ENCODE measurements at places on chromosomes 11 and 22.
A peak's percentile ranks its signal among the peaks of the same experiment; 100 is the strongest.

DNA sequence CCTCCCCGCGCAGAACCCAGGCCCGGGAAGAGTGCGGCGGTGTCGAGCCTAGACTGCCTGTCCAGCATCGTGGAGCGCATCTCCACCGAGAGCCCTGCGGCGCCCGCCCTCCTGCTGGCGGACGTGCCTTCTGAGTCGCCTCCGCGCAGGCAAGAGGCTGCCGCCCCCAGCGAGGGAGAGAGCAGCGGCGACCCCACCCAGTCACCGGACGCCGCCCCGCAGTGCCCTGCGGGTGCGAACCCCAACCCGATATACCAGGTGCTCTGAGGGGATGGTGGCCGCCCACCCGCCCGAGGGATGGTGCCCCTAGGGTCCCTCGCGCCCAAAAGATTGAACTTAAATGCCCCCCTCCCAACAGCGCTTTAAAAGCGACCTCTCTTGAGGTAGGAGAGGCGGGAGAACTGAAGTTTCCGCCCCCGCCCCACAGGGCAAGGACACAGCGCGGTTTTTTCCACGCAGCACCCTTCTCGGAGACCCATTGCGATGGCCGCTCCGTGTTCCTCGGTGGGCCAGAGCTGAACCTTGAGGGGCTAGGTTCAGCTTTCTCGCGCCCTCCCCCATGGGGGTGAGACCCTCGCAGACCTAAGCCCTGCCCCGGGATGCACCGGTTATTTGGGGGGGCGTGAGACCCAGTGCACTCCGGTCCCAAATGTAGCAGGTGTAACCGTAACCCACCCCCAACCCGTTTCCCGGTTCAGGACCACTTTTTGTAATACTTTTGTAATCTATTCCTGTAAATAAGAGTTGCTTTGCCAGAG lies 2.0 kb downstream of the MYOD1 start:
- H3K27ac ChIP-seq = no peak overlapping the region
- no peak overlapping the region for H3K4me3 ChIP-seq
- H3K4me1 ChIP-seq = no peaks in the 10 kb centered on the region

GRCh38 chr11:94897330-94897768 lies 76.0 kb downstream of the CWC15 start:
- peaks cover 9% of the 10 kb centered on the region for H3K27me3 ChIP-seq
- H3K4me1 ChIP-seq = no peaks in the 10 kb centered on the region
- H3K27ac ChIP-seq = no peak overlapping the region
- H3K4me3 ChIP-seq = no peak overlapping the region
- H3K36me3 ChIP-seq = no peaks in the 10 kb centered on the region

DNA sequence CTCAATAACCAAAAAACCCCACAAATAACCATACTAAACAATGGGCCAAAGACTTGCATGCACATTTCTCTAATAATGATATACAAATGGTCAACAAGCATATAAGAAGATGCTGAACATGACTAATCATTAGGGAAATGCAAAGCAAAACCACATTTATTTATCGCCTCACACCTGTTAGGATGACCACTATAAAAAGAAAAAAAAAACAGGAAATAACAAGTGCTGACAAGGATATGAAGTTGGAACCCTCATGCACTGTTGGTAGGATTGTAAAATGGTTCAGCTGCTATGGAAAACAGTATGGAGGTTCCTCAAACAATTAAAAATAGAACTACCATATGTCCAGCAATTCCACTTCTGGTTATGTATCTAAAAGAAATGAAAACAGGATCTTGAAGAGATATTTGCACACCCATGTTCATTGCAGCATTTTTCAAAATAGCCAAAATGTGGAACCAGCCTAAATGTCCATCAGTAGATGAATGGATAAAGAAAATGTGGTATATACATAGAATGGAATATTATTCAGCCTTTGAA lies 66.2 kb downstream of the AMBRA1 start:
- peaks cover 25% of the 10 kb centered on the region for H3K4me1 ChIP-seq
- no peak overlapping the region for H3K4me3 ChIP-seq
- ATAC-seq = no peak
- no peaks in the 10 kb centered on the region for H3K27me3 ChIP-seq

DNA sequence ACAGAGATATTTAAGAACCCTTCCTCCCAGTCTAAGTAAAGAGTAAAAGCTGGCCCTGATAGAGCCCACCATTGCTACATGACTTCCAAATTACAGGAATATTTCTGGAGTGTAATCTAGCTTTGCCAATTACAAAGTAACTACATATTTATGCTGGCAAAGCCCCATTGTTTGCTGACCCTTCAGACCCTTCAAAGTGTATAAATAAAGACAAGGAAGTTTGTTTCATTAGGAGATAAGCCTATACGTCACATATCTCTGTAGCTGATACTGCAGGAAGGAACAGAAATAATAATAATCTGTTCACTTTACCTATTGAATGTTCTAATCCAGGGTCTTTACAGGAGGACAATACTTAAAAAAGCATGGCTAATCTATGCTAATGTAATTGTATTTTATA lies 375.1 kb downstream of the SOX6 start:
- no peaks in the 10 kb centered on the region for H3K27me3 ChIP-seq
- H3K4me1 ChIP-seq = no peaks in the 10 kb centered on the region
- no peak for ATAC-seq
- H3K27ac ChIP-seq = no peak overlapping the region
- no peaks in the 10 kb centered on the region for H3K36me3 ChIP-seq

DNA sequence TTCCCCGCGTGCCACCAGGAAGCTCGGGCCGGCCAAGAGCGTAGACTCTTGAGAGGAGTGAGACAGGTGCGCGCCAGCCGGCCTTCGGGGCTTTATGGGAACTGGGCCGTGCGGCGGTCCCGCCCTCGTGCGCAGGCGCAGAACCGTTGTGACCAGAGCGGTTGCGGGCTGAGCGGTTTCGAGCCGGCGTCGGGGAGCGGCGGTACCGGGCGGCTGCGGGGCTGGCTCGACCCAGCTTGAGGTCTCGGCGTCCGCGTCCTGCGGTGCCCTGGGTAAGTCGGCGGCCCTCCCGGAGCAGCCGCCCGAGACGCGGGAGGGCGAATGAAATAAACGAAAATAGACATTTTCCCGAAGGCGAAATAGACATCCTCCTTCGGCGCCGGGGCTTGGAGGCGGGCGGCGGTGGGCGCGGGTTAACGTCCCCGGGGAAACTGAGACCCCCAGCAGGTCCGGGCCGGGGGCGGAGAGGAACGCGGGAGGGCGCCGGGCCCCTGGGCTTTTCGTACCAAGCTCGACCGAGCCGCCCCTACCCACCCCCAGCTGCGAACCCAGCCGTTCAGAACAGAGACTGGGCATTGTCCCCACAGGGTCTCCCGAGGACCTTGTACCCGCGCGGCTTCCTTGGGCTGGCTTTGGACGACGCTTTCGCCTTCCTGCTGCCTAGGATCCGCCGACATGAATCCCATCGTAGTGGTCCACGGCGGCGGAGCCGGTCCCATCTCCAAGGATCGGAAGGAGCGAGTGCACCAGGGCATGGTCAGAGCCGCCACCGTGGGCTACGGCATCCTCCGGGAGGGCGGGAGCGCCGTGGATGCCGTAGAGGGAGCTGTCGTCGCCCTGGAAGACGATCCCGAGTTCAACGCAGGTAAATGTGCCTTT lies at the start of gene ASRGL1:
Gene ASRGL1, plus strand, starts transcription at position 146 of the 879 bp plus-strand sequence. Its CDS starts 530 bp downstream, at position 676.
- H3K27ac ChIP-seq = peak within 1 kb of the TSS; percentile 51
- peak; percentile 87 for ATAC-seq
- H3K27me3 ChIP-seq = peaks cover 26% of the 10 kb centered on the region
- H3K4me3 ChIP-seq = peak within 1 kb of the TSS; percentile 81
- no peaks in the 10 kb centered on the region for H3K36me3 ChIP-seq
- H3K4me1 ChIP-seq = no peaks in the 10 kb centered on the region

DNA sequence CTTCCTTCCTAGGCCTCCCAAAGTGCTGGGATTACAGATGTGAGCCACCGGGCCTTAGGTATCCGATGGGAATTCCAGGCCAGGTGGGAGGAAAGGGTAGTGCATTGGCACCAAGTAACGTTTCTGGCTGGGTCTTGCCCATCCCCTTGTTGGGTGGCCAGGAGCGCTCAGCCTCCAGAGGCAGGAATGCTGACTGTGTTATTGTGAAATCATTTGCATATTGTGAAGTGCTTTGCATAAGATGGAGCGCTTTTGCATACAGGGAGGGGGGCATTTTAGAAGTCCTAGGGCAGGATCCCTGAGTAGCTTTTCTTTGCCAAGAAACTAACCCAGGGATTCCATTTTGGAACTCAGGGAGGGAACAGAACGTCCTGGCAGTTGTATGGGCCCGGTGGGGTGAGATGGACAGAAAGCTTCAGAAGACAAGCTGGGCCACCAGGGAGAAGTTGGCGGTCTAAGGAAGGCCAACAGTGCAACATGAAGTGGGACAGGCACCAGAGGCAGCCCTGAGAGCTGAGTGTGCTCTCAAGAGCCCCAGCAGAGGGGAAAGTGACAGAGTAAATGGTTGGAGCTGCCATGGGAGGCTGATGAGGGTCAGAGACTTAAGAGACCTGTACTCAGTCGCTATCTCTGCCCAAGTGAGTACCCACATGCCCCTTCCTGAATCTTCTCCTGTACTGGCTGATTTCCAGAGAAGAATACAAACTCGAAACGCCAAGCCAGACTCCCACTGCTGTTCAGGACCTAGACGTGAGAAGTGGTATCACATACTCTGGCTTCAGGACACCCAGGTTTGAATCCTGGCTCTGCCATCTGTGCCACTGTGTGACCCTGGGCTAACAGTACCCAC lies 1.3 kb upstream of the SLC39A13 start:
- H3K27ac ChIP-seq = peak overlapping the region; percentile 95
- no peaks in the 10 kb centered on the region for H3K27me3 ChIP-seq
- no peaks in the 10 kb centered on the region for H3K36me3 ChIP-seq
- no peak for ATAC-seq
- peak overlapping the region; percentile 92 for H3K4me3 ChIP-seq
- peaks cover 8% of the 10 kb centered on the region for H3K4me1 ChIP-seq

DNA sequence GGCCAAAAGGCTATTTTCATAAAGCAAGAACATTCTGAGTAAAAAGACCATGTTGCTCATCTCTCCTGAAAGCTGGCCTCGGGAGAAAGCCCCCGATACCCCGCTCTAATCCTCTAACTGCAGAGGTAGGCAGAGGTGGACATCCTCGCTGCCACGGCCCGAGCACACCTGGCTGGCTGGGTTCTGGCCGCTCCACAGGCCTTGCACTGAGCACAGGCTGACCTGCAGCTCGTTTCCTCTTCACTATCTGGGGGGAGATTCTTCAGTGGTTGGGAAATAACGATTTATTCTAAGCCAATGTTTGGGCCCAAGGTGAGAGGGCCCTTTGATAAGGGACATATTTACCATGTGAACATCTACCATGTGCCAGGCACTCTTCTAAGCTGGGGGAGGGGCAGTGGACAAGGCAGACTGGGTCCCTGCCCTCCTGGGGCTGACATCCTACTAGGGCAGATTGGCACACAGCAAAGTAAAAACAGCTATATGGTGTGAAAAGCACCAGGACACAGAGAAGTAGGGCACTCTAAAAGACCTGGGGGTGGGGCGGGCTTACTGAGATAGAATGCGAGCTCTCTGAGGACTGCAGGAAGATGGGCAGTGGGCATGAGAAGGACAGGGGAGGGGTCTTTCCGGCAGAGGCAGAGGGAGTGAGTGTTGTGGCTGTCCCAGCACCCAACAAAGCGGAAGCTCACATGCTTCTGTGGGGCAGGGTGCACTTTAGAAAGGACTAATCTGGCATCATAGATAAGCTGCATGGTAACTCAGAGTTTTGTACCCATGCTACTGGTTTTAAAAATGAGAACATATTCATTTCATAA lies 65.5 kb upstream of the ARFGAP3 start:
- peak overlapping the region; percentile 35 for H3K27ac ChIP-seq
- H3K4me3 ChIP-seq = no peak overlapping the region
- peaks cover 7% of the 10 kb centered on the region for H3K4me1 ChIP-seq
- H3K36me3 ChIP-seq = no peaks in the 10 kb centered on the region
- ATAC-seq = no peak
- no peaks in the 10 kb centered on the region for H3K27me3 ChIP-seq

GRCh38 chr22:43529934-43530333 lies 118.1 kb downstream of the MPPED1 start:
- H3K36me3 ChIP-seq = no peaks in the 10 kb centered on the region
- no peaks in the 10 kb centered on the region for H3K4me1 ChIP-seq
- peaks cover 13% of the 10 kb centered on the region for H3K27me3 ChIP-seq
- no peak overlapping the region for H3K27ac ChIP-seq
- H3K4me3 ChIP-seq = no peak overlapping the region

DNA sequence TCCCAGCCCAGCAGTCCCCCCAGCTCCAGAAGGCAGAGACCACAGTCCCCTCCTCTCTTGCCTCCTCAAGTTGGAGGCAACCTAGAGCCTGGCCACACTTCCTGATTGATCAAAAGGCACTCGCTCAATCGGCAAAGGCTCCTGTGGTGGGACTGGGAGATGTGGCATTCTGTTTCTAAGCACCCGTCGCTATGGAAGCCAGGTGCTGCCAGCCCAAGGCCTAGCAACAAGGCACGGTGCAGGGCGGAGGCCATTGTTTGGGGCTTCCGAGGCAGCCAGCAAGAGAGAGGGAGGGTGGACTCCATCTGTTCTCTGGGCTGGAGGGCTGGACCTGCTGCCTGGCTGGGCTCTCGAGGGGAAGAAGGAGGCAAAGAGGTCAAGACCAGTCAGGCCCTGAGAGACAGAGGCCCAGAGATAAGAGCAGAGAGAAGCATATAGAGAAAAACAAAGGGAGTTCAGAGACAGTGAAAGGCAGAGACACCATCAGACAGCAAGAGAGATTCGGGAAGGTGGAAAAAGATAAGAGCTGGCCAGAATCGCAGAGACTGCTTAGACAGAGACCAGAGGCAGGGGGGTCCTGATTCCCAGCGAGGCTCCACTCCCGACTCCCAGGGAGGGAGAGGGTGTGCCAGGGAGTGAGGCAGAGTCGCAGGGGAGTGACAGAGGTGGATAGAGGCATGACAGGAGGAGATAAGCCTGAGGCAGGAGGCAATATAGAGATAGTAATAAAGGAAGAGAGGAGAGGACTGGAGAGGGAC lies 21.2 kb downstream of the PDE2A start:
- H3K27ac ChIP-seq = no peak overlapping the region
- no peaks in the 10 kb centered on the region for H3K4me1 ChIP-seq
- ATAC-seq = no peak
- H3K36me3 ChIP-seq = no peaks in the 10 kb centered on the region

DNA sequence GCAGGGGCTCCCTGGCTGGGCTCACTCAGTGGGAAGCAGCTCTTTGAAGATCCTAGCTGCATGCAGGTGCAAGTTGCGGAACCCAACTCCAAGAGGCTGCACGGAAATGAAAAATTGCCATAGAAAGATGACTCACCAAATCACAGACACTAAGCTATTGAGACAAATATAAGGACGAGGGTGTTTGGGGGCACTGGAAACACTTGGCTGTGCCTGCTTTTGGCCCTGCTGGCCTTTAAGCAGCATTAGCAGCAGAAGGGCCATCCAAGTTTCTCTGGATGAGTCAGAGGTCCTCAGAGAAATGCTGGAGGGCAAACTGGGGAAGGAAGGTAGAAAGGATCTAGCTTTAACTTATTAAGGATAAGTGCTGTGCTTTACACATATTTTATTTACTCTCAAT lies 282.3 kb downstream of the KIRREL3 start:
- no peak for ATAC-seq
- H3K36me3 ChIP-seq = no peaks in the 10 kb centered on the region
- peaks cover 20% of the 10 kb centered on the region for H3K27me3 ChIP-seq

Data from activated T-helper 17 cell treated with anti-CD3 and anti-CD28 coated beads, Interleukin-2, amount 50 U/mL, for 72 hours (primary cell).